Right lobe of liver (tissue), 6 donors: ENCODE measurements at places on chromosomes 13 and 19. TPM values are rescaled to one million over a fixed set of nuclear protein-coding genes. Genes with fewer than 3 reads are reported as not detected.

Gene C1QTNF9
- 0.11 TPM for total RNA-seq

- DNase-seq = no peak
Observed at GRCh38 chr19:55696301-55697068, 21.5 kb downstream of the EPN1 start.

GRCh38 chr19:50480281-50481111 is 3.8 kb upstream of the GARIN5A start:
- no peak for DNase-seq

DNA sequence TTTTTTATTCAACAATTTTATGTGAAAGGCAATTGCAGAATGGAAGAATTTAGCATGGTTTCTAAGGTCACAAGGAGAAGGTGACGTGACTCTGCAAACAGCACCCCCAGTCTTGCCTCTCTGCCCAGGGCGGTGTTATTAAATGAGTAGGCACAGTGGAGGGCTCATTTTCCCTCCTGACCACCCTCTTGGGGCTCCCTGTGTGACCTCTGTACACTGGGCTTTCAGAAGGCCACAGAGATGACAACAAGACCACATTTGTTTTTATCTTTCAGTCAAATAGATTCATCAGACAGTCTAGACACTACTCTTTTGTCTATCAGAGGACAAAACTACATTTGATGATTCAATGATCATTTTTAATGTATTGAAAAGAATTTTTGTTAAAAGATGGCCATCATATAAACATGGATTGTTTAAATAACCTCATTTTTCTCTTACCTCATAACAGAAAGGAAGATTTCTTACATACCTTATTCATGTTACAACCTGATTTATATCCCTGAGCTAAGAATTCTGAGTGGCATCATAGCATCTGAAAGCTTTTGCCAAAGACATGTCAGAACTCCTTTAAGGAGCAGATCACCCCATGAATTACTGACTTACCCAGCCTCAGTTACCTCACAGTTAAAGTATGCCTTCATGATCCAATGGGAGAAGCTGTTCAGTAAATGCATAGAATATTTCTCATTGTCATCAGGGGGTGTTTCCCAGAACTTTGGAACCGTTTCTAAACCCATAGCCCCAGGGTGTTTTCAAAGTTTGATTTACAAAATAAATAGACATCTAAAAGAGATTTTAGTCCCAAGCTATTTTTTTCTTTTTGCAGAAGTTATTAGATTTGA is 184.0 kb upstream of the RFC3 start:
- no peak for DNase-seq

DNA sequence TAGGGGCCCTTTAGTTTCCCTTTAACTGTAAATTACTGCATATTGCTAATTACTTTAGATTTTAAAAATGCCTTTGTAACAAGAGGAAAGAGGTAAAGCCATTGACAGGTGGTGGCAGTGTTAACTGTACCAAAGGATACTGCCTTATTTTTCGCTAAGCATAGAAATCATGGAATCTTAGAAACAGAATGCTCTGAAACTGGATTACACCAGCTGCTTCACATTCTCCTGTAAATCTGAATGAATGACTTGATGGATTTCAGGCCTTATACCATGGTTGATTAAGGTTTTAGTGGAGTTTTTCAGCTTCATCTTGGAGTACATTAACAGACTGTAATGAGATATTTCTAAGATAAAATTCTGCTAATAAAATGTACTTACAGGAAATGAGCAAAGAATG is 25.2 kb downstream of the MICU2 start:
- DNase-seq = no peak

GRCh38 chr13:75514080-75514995 is 23.3 kb downstream of the COMMD6 start:
- no peak for DNase-seq

DNA sequence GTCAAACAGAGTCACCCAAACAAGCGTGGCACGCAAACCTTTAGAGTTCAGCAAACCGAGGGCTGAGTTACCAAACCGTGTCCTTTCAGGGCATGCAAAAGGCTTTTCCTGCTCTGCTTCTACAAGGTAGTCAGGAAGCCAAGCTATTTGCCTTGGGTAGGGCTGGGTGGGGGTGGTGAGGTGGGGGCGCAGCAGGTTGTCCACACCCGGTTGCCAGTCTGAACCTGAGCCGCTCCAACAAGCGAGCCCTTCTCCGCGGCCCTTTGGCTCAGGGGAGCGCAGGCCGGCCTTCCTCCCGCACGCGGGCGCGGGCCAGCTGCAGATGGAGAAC is 347 bp upstream of the CLDN10 start:
- DNase-seq = no peak

GRCh38 chr13:49246850-49247642 is 679 bp upstream of the CDADC1 start:
- DNase-seq = no peak

DNA sequence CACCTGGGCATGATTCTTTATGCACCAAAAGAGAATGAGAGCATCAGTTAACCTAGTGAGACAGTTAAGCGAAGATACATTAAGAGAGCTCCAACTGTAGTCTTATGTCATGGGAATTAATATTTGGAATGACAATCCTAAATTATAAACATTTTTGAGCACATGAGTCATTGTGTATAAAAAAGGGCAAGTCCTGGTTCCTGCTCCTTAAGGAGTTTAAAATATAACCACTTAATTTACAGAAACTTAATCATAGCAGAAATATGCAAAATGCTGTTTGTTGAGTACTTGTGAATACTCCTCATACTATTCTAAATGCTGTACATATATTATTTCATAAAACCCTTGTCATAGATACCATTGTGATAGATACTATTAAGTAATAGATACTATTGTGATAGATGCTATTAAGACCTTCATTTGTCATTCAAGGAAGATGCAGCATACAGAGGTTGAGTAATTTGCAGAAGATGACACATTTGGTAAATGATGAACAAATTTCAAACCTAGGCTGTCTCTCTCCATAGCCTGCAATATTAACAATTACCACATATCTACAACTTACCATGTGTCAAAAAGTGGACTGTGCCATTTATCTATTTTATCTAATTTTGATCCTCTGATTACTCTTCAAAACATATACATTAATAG is 301.0 kb downstream of the TBC1D4 start:
- DNase-seq = no peak

DNA sequence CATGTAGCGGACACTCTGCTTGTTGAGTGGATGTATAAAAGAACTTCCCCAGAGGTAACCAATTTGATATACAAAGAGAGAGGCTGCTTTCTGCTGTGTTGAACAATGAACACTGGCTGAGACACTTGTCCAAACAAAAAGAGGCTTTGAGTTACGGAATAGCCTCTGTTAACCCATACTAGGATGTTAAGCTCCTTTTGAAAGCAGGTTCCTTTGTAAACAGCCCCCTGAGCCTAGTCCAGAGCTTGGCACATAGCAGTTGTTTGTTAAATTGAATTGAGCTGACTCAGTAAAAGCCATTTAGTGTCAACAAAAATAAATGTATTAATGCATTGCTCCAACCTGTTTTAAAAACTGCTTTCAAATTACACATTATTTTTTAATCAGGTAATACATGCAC is 200.1 kb downstream of the MZT1 start:
- no peak for DNase-seq

DNA sequence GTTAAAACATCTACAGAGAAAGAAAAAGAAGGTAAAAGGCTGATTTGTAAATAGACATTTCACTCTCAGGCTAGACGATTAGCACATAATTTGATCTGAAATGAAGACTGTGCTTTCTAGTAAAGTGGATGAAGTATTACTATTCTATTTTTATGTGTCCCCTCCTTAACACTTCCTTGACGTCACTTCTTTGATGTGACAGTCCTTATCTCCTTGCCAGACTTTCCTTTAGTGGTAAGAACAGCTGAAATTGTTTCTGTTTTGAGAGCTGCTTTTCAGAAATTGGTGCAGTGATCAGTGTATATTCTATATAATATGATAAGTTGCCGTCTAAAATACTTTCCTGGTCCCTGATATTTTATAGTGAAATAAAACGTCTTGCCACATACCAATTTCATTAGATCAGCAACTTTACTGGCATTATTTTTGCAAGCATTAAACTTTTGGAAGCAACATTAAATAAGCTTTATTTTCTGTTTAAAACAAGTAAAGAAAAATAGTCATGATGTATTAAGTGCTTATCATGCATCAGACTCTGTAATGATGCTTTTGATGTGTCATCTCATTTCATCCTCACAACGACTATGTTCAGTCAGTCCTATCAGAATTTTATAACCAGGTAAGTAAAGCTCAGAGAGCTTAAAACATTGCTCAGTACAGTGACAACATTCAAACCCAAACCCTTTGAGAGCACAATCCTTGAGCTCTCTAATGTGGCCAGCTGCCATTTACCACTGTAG is 210.3 kb upstream of the PCDH9 start:
- DNase-seq = no peak

DNA sequence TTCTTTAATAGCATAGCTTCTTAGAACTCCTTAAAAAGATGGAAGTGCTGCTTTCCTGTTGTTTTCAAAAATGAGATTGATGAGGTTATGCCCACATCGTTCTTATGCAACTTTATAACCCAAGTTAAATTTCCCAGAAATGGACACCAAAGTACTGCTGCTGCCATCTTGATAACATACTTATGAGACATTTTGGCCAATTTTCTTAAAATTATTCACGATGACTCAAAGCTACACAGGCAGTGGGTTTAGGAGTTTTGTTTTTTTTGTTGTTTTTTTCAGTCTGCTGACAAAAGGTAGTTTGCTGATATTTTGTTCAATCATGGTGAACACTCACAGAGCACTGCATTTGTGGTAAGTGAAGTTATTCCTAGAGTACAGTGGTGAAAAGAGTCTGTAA is 54.9 kb upstream of the RFC3 start:
- DNase-seq = no peak

DNA sequence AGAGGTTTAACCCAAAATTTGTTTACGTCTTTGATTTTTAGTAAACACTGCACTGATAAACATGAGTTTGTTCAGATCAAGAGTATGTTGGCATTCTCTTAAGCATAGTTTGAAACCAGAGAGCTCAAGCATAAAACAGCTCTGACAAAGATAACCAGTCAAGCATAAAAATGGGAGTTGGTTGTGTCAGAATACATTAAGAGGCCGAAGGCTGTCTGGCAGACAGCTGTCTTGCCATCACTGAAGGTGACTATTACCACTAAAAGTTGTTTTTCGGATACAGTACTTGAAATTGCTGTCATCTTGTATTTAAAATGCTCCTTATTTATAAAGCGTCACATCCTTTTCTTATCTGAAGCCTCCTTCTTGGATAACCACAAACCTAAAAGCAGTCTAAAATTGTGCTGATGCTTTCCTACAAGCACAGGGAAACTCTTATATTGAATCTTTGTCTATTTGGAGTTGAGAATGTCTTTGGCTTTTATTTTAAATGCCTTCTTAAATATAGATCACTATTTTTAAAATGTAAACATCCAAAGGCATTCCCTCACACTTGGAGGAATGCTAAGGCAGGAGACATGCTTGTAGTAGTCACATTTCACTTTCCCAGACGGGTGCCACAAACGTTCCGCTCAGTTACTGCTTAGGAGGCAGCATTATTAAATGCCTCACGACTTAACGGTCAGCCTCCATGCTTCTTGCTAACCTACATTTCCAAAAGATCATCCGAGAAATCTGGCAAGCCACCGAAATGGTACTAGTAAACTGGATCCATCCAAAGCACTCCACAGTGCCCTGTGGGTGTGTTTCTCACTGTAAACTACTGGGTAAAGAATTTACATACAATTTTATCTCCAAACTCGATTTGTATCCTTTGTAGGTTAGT is 1.5 kb downstream of the SMAD9 start:
- DNase-seq = no peak

DNA sequence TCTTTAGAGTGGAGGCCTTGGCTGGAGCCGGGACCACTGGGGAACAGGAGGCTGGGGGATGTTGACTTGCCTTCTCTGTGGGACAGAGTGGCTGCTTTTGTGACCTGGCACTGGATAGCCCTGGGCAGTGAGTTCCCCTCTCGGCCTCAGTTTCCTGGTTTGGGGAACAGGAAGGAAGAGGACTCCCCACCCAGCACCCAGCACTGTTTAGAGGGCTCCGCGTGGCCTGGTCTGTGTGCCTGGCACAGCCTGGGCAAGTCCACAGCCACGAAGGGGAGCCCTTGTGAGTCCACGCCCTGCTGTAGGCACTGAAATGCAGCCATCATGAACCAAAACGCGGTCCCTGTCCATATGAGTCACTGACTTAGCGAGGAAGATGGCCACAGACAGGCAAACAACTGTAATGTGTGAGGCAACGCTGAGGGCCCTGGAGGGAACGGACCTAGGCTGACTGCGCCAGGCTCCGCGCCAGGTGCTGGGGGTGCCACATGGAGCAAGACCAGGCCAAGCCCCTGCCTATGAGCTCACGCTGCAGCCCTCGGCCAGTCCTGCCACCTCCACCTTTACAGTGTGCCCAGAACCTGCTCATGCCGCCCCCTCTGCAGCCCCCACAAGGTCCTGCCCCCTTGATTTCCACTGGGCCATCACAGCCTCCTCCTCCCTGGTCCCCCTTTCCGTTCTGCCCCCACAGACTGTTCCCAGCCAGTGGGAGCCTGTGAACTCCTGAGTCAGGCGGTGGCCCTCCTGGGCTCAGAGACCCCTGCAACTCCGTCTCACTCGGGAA is 35.5 kb downstream of the PAK4 start:
- DNase-seq = no peak

GRCh38 chr19:51789061-51789795 is 5.7 kb upstream of the FPR3 start:
- no peak for DNase-seq

DNA sequence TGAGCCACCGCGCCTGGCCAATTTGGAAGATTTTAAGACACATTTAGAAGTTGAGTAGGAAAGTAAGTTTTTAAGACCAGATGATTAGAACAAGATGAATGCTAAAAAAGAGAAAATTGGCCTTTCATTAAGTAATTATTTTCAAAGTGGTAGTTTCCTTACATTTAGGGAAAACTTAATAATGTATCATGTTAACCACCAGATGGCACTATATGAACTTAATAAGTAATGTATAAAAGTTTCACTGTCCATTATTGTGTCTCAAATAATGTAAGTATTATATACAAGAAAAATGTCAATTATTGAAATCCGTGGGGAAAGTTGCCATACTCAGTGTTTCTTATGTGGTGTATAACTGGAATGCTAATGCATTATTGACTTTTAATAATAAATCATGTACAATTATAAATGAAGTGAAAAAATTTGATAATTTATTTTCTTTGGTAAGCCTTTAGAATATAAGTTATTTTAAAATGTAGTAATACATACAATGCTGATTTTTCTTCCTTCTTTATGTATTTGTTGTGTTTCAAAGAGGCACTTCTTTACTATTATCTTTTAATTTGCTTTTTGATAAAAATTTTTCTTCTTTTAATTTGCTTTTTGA is 29.2 kb downstream of the COG6 start:
- DNase-seq = no peak

DNA sequence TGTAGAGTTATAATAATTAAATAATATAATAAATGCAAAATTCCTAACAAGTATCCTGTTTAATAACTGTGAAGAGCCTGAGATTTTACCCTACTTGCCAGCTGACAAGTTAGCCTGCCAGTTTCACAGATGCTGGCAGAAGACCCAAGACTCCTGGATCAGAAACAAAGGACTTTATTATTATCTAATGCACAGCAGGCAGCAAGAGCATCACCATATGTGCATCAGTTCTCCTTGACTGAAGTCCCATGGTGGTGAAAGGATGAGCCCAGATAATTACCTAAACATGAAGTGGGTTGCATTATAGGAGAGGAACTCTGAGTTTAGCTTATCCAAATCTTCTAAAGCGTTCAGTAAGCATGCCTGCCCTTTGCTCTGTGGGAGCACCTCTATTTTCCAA is 39.1 kb upstream of the MTIF3 start:
- DNase-seq = no peak

- DNase-seq = no peak
Observed at GRCh38 chr13:90448466-90449037, 898.9 kb upstream of the MIR17HG start.

GRCh38 chr19:590396-590745 is 690 bp downstream of the HCN2 start:
- DNase-seq = no peak
